ENCODE measurements at places on chromosomes 2 and 18.
A peak's percentile ranks its signal among the peaks of the same experiment; 100 is the strongest.

GRCh38 chr2:223042704-223043118 is 9.3 kb upstream of the KCNE4 start:
- DNase-seq = peak; percentile 79

DNA sequence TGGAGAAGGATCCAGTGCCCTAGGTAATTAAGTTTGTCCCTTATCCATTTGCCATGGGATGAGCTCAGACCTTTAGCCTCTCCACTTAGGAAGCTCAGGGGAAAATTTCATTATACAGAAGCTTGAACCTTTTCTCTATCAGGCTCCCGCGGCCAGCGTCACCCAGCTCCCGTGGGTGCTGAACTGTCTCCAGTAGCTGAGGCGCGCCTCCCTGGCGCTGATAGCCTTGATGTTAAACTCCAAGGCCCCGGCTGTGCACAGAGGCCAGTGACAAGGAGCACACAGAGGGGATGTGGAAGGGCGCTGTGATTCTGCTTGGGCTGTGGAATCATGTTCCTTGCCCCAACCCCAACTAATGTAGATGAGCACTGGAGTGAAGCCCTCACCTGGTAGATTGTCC is 50.8 kb downstream of the NRP2 start:
- DNase-seq = no peak

DNA sequence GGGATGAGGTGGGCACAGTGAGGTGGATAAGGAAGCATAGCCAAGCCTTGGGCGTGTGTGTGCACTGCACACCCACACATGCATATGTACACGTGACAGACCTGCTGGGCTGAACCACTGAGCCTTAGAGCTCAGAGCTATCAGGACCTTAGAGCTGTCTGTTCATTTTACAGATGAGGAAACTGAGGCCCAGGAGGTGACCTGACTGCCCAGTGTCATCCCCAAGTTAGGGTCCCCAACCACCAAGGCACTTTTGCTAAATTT is 8.2 kb upstream of the SNED1 start:
- DNase-seq = no peak

- no peak for DNase-seq
Observed at GRCh38 chr18:10860928-10861327, 288.4 kb downstream of the PIEZO2 start.

- DNase-seq = no peak
Observed at GRCh38 chr2:1400943-1401735, 12.1 kb upstream of the TPO start.

GRCh38 chr2:28251337-28251736 is 141.3 kb upstream of the FOSL2 start:
- DNase-seq = no peak

DNA sequence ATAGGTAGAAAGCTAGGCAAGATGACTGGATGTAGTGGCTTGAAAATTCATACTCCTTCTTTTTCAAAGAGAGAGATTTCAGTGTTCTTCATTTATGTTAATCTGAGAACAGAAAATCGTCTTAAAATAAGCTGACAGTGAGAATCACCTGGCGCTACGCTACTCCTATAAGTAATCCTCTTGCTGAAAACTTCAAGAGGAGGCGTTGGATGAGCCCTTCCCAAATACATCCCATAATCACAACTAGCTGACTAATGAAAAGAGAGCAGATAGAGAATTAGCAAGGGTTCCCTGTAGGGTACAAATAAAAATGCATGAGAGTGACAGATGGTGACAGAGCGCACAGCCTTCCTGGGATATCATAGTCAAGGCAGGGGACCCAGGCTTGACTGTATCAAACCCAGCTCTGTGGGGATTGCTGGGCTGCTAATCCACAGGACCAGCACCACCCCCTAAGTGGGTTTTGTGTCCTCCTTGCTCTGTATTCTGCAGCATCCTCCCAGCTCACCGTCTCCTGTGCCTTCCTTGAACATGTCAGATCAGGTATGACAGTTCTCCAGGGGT is 280.2 kb downstream of the SP3 start:
- no peak for DNase-seq

- DNase-seq = no peak
Observed at GRCh38 chr2:73907840-73908452, 15.1 kb downstream of the ACTG2 start.

DNA sequence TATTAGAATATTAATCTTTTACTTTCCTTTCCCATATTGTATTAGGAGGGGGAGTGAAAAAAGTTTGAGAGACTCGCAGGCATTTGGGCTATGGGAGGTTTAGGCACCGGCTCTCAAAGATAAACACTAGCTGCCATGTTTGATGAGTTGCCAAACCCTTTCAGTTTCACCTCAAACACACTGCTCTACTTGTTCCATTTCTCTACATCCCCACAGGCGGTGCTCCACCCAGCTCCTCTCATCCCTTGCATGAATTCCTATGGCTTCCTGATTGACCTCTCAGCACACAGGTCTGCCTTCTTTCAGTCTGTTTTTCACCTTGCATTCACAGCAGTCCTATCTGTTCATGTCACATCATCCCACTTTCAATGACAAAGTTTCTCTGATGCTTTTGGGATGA is 65.7 kb downstream of the MEP1B start:
- DNase-seq = no peak

DNA sequence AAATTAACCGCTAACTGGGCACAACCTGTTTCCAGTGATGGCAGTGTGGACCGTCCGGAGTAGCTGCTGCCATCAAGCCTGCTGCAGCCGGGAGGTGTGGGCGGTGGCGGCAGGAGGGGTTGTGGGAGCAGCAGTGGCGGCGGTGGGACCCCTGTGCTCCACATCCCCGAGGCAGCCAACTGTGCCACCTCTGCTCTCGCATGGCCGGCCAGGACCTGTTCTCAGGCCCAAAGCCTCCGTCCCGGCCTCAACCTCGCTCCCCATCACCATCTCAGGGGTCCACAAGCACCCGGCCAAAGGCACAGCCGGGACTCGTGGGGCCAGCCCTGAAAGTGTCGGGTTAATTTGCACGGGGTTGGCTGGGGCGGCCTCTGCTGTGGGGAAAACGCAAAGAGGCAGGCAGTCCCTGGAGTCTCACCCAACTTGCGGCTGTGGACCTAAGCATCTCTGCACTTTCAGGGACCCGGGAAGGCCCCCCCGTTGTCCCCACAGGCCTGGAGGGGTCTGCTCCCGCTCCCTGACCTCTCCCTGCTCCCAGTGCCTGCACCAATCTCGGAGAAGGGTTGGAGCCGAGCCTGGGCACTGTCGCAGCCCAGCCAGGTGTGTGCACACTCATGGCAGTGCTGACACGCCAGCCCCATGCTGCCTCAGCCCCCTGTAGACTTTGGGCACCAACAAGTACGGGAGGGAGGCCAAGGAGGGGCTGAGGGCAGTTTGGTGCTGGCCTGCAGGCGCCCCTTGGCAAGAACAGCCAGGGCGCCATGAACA is 44.4 kb upstream of the PEX13 start:
- DNase-seq = no peak

DNA sequence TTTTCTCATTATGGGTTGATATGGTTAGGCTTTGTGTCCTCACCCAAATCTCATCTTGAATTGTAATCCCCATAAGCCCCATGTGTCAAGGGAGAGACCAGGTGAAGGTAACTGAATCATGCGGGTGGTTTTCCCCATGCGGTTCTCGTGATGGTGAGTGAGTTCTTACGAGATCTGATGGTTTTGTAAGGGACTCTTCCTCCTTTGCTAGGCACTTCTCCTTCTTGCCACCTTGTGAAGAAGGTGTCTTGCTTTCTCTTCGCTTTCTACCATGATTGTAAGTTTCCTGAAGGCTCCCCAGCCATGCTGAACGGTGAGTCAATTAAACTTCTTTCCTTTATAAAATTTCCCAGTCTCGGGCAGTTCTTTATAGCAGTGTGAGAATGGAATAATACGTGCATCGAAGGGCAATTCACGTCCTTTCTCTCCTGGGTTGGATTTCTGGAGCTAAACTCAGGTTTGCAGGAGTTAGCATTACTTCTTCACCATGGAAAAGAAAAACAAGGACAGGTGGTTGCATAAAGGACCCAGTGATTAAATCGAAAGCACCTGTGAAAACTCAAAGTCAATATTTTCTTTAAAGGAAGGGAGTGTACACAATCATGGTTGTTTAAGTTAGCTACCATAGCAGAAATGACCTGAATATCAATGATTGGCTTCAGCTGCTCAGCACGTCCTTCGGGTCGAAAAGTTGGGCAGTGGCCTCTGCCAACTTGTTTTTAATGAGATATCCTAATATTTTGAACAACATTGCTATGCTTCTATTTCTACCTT is 54.1 kb downstream of the CDC42EP3 start:
- no peak for DNase-seq

GRCh38 chr18:48100165-48100575 is 169.7 kb upstream of the SMAD2 start:
- no peak for DNase-seq

DNA sequence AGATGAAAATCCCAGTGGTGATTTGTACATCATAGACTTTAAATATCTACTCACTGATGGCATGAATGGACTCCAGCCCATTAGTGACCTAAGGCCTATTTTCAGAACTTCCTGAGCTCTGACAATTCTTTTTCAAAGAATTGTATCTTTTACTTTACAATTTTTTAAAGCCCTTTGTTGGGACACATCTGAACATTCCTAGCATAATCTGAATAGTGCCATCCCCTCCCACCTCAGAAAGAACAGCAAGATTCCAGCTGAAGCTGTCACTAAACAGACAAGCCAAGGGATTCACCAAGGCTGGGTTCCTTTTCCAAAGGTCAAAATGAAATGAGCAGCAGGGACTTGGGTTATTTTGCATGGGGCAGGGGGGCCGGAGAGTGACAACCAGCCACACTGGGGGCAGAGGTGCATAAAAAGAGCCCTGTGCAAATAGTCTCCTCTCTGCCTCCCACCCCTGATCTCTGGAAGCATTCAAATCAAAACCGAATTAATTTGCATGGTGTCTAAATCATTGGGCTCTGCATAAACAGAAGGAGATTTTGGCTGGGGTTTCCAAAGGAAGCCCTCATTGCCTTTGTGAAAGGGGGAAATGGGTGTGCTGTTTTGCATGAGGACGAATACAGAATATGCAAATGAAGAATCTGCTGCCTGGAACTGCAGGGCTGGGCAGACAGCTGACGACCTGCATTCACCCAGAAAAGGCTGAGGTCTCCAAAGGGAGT is 17.2 kb downstream of the EPHA4 start:
- no peak for DNase-seq

DNA sequence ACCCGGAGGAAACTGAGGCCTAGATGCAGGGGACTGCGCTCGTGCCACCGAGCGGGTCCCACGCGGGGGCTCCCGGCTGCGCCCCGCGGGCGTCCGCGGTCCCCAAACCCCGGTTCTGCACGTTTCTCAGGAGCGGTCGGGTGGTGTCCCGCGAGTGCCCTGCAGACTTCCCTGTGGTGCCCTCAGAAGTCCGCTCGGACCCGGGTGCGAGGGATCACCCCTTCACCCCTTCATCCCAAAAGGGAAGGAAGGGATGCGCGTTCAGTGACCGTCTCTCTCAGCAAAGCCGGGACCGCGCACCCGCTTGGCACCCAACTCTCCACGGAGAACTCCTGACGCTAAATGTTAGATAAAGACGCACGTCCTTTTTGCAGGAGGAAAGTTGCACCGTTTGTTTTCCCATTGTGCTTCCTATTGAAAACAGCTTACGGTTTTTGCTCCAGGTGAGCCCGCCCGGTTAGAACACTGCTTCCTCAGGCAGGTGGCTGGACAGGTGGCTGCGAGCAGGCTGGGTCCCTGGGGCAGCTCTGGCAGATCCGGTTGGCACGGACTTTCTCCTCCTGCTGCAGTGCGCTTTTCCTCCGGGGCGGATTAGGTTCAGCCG is 779 bp downstream of the DGKD start:
- DNase-seq = no peak

- DNase-seq = no peak
Observed at GRCh38 chr2:55049043-55049820, 1.0 kb downstream of the RTN4 start.

GRCh38 chr2:222837643-222838056 is 23.2 kb upstream of the ACSL3 start:
- DNase-seq = peak; percentile 75

DNA sequence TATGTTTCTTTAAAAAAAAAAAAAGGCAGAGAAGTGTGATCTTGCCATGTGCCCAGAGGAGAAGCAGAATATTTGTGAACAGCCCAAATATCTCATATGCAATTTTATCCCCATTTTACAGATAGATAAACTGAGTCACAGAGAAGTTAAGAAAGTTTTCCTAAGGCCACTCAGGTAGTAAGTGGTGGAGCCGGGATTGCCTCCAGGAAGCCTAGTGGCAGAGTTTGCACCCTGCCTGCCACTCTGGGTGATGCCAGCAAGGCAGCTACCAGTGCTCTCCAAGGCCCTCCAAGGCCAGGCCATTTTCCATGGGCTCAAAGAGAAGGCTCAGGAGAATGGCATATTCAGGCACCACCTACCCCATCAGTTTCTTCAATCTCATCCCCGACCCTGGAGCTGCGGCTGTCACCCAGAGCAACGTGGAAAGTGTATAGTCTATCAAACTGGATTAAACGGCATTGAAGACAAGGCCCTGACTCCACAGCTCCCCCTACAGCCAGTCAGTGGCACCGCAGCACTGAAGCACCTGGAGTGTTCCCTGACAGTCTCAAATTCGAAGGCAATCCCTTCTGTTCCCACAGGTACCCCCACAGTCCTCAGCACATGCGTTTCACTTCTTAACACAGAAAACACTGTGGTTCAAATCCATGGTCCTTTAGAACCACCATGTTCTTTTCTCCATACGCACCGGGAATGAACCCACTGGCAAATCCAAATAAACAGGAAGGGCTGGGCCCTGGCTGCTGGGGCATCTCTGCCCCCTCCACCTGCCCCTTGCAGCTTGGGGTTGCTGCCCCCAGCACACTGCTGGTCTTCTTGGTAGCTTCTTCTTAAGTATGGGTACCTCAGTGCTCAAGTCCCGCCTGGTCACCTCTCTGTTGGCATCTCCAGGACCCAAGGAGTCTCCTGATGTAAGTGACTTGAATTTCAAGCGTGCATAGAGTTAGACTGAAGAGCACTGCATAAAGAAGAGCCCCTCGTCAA is 175.3 kb downstream of the INHBB start:
- DNase-seq = no peak

DNA sequence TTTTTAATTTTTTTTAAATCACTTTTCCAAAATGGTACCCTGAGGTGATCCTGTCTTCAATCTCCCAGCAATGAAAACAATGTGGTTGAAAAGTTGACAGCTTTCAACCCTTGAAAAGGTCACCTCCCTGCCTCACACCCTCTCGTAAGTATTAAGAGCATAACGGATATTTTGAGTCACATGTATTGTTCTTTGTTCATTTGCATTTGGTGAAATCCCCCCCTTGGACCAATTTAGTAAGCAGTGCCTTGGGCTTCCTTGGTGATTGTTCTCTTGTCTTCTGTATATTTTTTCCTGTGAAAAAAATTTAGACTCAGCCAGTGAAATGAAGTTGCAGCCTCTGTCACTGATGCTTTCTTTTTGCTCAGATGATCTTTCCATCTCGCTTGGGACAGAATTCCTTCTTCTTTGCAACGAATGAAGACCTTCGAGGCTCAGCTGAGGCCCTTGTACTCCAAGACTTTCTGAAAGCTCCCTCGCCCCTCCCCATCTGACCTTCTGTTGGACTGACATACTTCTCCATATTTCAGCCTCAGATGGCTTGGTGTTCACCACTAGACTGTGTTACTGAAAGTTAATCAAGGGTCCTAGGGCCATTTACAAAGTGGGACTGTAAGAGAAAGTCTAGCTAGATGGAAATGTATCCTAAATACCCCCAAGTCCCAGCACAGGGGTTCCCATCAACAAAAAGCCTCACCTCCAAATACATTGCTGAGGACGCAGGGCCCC is 158.4 kb downstream of the BCL2 start:
- no peak for DNase-seq
